ENCODE measurements at places on chromosomes 13 and 19.

DNA sequence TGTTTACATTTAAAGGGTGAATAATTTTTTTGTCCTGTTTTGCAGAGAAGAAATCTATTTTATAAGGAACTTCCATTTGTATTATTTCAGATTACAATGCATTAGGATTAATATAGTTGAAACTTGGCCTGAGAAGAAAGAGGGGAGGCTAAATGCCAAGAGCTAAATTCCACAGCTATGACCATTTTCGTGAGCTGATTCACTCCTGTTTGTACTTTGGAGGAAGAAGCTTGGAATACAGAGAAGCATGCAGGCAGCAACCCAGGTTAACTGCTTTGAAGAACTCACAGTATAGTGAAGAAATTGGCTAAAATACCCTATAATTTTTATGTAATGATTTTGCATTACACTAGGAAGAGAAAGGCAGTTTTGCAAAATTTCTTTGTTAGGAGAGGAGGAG, 309.4 kb upstream of the KLF12 start:
- DNase-seq = no peak

- DNase-seq = no peak
Observed at GRCh38 chr13:51976423-51976822, 34.8 kb downstream of the ATP7B start.

DNA sequence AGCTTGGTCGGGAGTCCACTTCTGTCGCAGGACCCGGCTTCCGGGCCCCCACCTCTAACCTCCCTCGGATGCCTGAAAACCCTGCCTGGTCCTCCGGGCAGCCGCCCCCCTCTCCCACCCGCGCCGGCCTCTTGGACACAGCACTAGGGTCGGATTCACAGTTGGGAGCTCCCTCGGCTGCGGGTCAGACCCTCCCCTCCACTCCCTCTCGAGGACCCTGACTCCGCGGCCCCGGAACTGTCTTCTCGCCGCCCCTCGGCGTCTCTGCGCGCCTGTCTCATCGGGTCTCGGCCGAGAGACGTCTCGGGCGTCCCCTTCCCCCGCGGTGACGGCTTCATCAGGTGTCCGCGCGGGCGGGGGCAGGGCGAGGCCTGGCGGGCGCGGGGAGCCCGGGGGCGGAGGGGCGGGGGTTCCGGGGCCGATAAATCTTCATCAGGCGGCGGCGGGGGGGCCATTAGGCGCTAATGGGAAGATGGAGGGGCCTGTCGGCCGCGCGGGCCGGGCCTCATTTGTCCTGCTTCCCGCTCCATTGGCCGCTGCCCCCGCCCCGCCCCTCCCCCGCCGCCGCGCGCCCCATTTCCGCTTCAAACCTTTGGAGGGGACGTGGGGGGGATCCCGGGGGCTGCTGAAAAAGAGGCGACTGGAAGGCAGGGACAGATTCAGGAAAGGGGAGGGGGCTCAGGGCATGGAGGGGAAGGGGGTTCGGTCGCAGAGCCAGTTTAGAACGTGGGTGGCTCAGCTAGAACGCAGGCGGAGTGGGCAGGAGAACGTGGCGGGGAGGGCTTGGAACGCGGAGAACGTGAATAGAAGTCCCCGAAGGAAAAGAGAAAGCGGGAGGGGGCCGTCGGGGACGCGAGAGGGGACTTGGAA, 11.8 kb upstream of the ERFL start:
- DNase-seq = no peak

GRCh38 chr13:42083138-42083770, 34.8 kb downstream of the DGKH start:
- no peak for DNase-seq

Measured in HEK293T (cell line).